ENCODE measurements at places on chromosomes 7 and 10.

DNA sequence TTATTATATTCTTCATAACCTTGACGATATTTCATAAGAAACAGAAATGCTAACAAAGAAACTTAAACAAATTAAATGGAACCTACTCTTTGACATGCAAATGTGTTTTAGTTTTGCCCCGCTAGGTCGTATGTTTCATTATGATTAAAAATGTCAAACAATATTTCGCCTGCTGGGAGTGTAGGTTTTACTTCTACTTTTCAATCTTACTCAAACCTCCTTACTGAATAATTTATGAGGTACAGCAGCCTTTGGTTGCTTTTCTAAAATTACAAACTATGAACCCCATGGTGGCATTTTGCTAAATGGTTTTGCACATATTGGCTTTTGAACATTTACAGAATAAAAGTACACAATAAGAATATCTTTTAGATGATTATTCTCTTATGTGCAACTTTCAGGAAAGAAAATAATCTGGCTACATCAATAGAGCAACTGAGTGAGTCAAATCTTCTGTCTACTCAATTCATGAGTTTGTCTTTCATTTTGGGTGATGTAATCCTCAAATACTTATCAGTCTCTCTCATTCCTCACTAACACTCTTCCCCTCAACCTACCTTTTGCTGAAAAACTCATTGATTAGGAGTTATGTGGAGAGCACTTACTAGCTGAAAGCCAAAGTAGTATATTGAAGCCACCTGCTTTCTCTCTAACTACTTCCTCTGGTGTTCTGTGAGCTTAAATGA lies 1226.4 kb downstream of the XPNPEP1 start:
- no peak for DNase-seq

DNA sequence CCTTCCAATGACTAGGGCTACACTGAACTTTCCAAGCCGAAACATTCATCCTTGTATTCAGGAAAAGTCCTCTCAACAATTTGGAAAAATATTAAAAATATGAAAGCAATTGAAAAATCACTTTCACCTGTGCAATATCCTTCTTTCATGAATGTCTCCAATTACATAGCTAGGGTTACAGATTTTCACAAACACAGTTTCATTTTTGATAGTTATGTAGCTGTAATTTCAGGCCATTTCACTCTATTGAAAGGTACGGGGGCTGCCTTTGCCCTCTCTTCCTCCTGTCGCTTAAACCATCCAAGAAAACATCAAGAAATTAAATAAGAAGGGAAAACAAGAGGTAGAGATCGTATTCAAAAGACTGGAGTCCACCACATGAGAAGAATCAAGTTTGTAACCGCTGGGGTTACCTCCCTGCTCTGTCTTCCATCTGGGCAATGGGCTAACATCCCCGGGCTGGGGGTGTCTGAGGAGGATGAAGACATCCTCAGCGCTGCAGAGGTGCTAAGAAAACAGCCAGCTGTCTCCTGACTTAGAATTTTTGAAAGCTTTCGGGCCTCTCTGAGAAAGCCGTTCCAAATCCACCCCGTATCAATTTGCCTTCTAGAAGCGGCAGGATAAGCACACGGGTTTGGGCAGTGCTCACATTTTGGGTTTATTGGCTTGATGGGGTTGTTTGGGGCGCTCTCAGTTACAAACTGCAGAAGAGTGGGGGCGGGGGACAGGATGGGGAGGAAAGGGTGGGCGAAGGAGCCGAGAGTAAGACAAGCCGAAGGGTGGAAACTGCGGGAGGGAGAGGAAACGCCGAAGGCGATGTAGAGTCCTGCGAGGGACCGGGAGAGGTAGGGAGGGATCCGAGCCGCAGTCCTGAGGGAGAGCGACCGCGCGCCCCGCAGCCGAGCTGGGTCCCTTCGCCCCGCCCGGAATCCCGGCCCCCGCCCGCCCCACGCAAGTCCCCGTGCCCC lies 24.3 kb upstream of the VAX1 start:
- no peak for DNase-seq

GRCh38 chr7:141490474-141490873 lies 60.7 kb upstream of the AGK start:
- DNase-seq, result no peak

GRCh38 chr7:87215046-87215445 lies 4.5 kb downstream of the TMEM243 start:
- DNase-seq, result no peak

Measured in NCI-H1092 treated with DMSO at 0.1 percent for 48 hours (cell line).